Cardiac muscle cell (in vitro differentiated cells and primary cell): ENCODE measurements at places on chromosomes 2 and 18. TPM values are rescaled to one million over a fixed set of nuclear protein-coding genes. Genes with fewer than 3 reads are reported as not detected.

- peak; percentile 64 for DNase-seq
Observed at GRCh38 chr18:50806208-50806616, 13.6 kb downstream of the MRO start.

- DNase-seq, result no peak
Observed at GRCh38 chr2:100675855-100676254, 113.1 kb downstream of the PDCL3 start.

The NPAS2 gene
- 0.18 and 0.89 TPM in 2 replicates for total RNA-seq

GRCh38 chr2:25521665-25522387, 151.6 kb downstream of the DTNB start:
- peak; percentile 91 for DNase-seq

GRCh38 chr2:125796784-125797183, 859.2 kb upstream of the GYPC start:
- no peak for DNase-seq

The OXER1 gene
- 0.48 TPM in 1 of 2 replicates, not detected in the other for total RNA-seq

DNA sequence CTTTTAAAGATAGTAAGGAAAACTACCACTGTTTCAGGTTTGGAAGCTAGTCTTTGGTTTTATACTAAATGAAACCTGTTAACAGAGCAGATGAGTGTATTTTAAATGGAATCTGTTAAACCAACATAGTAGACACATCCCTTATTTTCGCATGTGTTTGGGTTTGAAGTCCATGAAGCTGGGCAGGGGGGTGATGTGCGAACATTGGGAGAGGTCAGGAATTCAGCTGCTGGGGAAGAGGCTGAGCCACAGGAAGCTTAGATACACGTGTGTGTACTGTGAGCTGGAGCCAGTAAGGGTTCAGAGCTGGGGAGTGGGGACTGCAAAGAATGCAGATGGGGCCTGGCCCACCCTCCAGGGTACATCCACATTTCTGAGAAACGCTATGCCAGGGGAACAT, 176.9 kb downstream of the VAPA start:
- no peak for DNase-seq

DNA sequence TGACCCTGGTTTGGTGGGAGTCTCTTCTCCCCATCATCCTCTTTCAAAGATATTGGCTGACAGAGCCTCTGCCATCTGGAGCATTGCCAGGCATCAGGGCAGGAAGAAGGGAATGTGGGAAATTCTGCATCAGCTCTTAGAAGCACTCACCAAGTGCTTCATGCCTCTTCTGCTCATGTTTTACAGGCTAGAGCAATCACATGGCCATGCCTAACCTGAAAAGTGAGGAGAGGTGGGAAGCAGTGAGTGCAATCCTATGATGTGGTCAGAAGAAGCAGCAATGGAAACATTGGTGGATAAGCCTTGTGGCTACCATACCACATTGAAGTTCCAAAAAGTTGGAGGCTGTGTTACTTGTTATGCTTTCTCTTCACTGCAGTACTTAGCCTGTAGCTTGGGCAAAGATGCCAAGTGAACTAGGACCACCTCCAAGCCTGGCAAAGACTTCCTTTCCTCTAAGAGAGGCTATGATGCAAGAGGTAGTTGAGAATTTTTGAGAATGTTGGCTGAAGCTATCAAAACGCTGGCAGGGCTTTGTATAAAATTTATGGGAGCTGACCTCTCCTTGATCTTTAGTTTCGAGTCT, 64.1 kb downstream of the BCL2L11 start:
- DNase-seq, result no peak

GRCh38 chr18:31248783-31249521, 69.0 kb upstream of the DSG1 start:
- no peak for DNase-seq

- peak; percentile 80 for DNase-seq
Observed at GRCh38 chr2:38376346-38377049, 575 bp downstream of the ATL2 start.

The RBFA gene
- total RNA-seq, result 27.1 and 45.1 TPM in 2 replicates
